ENCODE measurements at places on chromosomes 1 and 21. TPM values are rescaled to one million over a fixed set of nuclear protein-coding genes. Genes with fewer than 3 reads are reported as not detected.

The ERICH3 gene
- total RNA-seq = not detected

The RGL1 gene
- total RNA-seq = 1.6 TPM

The LMX1A gene
- not detected for total RNA-seq

The DPT gene
- not detected for total RNA-seq

The BMP8B gene
- total RNA-seq = 0.91 TPM

The RIPPLY3 gene
- total RNA-seq = not detected

The ATP6V1G3 gene
- not detected for total RNA-seq

The SLC25A33 gene
- total RNA-seq = 13.7 TPM

The TFF1 gene
- total RNA-seq = not detected

The RHBDL2 gene
- not detected for total RNA-seq

The LHX4 gene
- total RNA-seq = not detected

The BRINP3 gene
- not detected for total RNA-seq

The C1QTNF12 gene
- 0.96 TPM for total RNA-seq

The SMCP gene
- not detected for total RNA-seq

The AGT gene
- not detected for total RNA-seq

The NBPF11 gene
- 6.0 TPM for total RNA-seq

The RNF186 gene
- total RNA-seq = not detected

The DVL1 gene
- 43.8 TPM for total RNA-seq

The SLAMF6 gene
- total RNA-seq = 41.9 TPM

The LTN1 gene
- 25.5 TPM for total RNA-seq

The MPL gene
- total RNA-seq = not detected

The HP1BP3 gene
- total RNA-seq = 155 TPM

The XCL1 gene
- 309 TPM for total RNA-seq

The CHIT1 gene
- not detected for total RNA-seq

The TMEM69 gene
- 43.8 TPM for total RNA-seq

The SLC35F3 gene
- total RNA-seq = 9.0 TPM

The PDZK1 gene
- 0.21 TPM for total RNA-seq

The KLF17 gene
- not detected for total RNA-seq

The GBP6 gene
- total RNA-seq = 0.25 TPM

The DMBX1 gene
- not detected for total RNA-seq

The HYI gene
- total RNA-seq = 4.8 TPM

The CLDN8 gene
- total RNA-seq = not detected

The ORC1 gene
- total RNA-seq = 43.7 TPM

The ANKRD65 gene
- total RNA-seq = not detected

The TSHB gene
- total RNA-seq = not detected

The KCNH1 gene
- total RNA-seq = not detected

The SYT6 gene
- not detected for total RNA-seq

The CD58 gene
- total RNA-seq = 28.8 TPM

The WDR77 gene
- total RNA-seq = 78.6 TPM

The CAP1 gene
- 539 TPM for total RNA-seq

The DCDC2B gene
- total RNA-seq = not detected

The MANEAL gene
- 5.6 TPM for total RNA-seq

The SAMD13 gene
- 0.59 TPM for total RNA-seq

The MORC3 gene
- 17.5 TPM for total RNA-seq

The ST6GALNAC5 gene
- not detected for total RNA-seq

The PPIAL4G gene
- 0.06 TPM for total RNA-seq

The CNKSR1 gene
- 1.1 TPM for total RNA-seq

The LEMD1 gene
- not detected for total RNA-seq

The AADACL4 gene
- total RNA-seq = not detected

The SPRR2E gene
- not detected for total RNA-seq
